ENCODE measurements at places on chromosomes 7 and 10.

GRCh38 chr7:73918926-73919693, 58.2 kb downstream of the TMEM270 start:
- DNase-seq = no peak

DNA sequence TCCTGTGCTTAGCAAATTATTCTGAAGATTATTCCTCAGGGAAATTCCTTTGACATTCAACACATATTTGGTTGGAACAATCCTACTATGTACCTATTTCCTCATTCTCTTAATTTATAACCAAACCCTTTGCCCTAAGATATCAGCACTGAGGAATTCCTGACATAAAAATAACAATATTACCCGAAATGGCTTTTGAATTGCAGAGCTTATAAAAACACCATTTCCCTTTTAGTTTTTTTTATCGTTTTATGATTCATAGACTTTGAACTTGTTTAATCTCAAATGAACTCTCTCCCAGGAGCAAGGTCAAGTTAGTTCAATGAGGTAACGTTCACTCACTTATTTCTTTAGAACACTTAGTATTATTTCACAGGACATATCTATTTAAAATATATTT, 7.7 kb upstream of the ABCB1 start:
- no peak for DNase-seq

DNA sequence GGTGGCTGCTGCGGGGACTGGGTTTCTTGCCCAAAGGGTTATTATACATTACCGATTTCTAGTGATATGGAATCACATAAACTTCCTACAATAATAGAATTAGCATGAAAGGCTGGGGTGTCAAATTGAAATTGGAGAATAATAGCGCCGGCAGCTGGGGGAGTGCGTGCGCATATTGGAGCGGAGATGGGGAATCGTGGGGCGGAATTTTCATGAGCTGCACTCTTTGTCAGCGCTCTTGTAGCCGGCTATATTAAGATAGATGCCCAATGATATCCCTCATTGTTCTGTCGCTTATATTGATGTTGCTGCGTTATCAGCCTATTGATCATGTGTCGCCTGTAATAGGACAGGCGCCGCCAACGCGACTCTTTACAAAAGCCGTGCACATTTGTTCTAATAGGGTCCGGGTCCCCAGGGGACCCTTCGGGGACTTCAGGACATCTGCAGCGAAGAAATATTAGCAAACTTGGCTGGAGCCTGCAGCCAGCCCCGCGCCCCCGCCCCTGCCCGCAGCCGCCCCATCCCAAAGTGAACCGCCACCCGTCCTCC, 5.1 kb downstream of the UNCX start:
- DNase-seq = no peak

DNA sequence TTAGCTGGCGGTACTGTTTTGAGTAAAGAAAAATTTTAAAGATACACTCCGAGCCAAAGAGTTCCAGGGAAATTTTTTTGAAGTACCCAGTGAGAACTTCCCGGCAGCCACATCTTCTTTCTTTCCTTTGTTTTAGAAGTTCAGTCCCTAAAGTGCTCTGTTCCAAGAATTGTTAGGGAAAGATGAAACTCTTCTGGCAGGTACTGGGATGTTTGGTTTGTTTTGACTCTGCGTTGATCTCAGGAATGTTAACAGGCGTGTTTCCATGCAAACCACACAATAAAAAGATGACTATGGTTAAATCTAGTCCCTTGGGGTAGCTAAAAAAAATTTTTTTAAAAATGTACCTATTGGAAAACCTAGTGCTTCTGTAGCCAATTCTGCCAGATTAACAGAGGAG, 224.7 kb upstream of the PHYHIPL start:
- no peak for DNase-seq

- DNase-seq = no peak
Observed at GRCh38 chr7:44280993-44281721, 44.2 kb downstream of the CAMK2B start.

DNA sequence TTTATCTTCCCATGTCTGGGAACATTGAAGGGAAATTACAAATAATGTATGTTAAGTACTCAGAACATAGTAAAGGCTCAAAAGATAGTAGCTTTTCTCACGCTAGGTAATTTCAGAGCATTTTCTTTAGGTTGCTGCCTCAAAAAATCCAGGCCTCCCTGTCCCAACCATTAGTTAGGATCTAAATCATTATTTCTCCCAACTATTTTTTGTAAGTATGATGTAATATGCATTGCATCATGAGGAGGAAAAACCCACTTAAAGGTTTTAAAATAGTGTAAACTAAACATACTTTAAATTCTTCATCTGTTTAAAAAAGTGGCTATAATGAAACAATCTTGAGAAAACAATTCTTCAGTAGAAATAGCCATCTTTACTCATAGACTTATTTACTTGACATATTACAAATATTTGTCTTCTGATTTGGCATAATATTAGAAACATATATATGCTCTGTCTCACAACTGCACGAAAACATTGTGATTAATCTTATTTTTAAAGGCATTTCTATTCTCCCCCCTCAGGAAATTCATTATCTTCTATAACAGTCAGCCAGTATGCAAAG, 329.3 kb downstream of the ELMO1 start:
- DNase-seq = no peak

DNA sequence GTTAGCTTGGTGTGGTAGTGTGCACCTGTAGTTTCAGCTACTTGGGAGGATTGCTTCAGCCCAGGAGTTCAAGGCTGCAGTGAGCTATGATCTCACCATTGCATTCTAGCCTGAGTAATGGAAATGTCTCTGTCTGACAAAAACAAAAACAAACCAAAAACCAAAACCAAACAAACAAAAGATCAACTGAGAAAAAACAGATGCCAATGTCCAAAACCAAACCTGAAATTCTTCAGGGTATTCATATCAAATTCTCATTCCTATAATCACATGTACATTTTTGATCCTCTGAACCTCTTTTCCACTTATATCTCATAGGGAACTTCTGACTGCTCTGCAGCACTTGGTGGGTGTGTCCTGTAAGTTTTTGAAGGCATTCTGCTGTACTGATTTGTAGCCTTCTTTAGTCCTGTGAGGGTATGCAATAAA, 87.0 kb downstream of the CDK6 start:
- no peak for DNase-seq

- DNase-seq = no peak
Observed at GRCh38 chr10:111082102-111082975, 5.5 kb downstream of the ADRA2A start.

GRCh38 chr7:42694894-42695507, 216.9 kb downstream of the C7orf25 start:
- no peak for DNase-seq

DNA sequence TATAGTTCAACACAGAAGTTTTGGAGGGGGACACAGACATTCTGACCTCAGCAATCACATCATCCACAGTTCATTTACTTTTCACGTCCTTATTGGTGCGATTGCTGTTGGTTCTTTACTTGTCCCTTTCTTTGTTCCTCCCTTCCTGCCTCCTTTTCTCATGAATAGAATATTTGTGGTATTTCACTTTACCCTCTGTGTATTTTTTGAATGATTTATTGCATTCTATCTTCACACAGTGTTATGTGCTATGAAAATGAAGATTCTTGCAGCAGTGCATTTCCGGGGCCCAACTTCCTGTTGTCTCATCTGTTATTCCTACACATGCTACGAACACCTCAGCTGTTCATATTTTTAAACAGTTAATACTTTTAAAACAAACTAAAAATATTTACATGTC, 179.6 kb downstream of the ZMYND11 start:
- no peak for DNase-seq

GRCh38 chr7:48366096-48366495, 194.8 kb downstream of the ABCA13 start:
- DNase-seq = no peak

GRCh38 chr7:92595281-92595680, 5.1 kb upstream of the FAM133B start:
- peak; percentile 57 for DNase-seq

DNA sequence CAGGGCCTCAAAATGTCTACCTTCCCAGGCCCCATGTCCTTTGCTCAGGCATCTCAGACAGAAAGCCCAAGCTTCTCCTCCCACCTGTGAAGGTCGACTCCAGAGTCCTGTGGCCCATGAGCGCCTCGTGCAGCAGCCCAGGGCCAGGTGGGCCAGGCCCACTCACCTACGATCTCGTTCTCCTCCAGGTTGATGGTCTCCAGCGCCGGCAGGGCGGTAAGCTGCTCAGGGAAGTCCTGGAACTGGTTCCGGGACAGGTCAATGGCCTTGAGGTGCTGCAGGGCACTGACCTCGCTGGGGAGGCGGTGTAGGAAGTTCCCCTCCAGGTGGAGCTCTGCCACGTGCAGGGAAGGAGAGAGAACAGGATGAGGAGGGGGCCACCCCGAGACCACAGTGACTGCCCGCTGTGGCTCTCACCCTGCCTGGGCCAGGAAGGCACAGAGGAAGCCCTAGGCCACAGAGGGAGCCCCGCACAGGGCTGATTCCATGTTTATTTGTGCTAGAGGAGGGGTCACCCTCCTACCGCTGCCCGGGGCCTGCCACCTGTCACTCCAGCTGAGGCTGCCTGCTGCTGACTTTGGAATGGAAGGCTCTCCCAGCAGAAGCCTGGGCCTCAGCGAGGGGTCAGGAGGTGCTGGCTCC, 40.0 kb upstream of the NPFFR1 start:
- no peak for DNase-seq

DNA sequence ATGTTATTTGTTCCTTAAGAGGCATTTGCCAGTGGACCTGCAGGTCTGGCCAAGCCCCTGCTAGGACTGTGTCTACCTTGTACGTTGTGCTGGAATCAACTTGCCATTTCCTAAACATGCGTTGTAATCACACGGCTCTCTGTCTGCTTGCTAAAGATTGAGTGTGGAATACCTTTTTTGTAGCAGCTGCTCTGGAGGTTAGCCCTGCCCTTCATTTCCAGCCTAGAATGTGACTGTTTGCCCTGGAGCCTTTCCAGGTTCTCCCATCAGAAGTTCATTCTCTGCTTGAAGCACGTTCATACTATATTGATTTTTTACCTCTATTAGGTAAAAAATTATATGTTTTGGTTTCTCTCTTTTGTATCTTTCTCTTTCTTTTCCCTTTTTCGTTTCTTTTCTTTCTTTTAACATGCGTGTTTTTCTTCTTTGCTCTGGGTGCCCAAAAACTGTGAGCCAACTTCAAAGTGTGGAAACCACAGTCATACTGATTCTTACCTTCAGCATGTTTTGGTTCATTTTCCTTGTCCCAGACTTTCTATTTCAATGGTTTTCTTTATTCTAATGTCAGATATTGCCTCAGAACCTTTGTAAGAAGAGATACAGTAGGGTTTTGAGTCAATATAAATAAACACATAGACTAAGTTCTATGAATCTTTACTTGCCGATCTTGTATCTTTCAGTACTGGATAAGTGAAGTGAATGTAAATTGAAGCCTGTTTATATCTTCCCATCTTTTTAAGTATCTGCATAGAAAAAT, 111.9 kb upstream of the RPA3 start:
- no peak for DNase-seq

DNA sequence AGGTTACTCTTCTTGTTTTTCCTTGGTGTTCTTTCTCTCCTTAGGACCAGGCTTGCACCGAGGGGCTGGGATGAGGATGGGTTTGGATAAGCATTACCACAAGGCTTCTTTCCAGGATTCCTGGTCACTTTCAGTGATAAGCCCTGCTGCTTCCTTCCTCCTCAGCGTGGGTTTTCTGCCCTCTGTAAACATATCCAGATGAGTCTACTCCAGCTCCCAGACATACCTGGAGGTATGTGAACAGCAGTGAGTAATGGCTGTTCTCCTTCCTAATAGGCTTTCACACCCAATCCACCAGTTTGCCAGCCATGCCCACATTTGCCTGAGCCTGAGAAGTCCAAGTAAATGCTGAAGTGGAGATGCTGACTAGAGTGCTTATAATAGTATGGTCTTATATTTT, 229.8 kb upstream of the YAE1 start:
- no peak for DNase-seq

DNA sequence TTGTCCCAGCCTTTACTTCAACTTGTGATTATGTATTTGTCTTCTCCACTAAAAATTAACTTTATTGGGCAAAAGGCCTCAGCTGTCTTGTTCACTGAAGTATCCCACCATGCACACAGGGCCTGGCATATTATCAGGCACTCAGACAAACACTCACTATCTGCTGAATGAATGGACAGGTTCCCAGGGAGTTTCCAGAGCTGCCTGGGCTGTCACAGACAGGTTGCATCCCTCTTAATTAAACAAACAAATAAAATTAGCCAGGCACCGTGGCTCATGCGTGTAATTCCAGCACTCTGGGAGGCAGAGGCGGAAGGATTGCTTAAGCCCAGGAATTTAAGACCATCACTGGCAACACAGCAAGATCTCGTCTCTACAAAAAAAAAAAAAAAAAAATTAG, 1.5 kb upstream of the TSPAN14 start:
- no peak for DNase-seq

DNA sequence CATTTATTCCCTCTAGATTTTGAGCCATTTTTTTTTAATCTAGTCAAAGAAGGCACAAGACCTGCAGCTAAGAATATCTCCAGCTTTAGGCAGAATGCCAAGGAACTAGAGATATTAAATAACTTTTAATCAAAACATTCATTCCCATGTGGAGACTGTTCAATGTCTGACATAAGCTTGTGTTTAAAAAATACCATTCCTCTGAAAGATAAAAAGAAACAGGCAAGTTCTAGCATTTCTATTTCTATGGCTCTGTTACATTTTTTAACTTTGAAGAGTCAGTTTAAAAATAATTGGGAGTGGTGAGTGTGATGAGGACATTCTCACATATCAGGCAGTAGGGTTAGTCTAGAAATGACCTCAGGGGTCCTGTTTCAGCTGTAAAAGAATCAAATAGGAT, 48.0 kb downstream of the RHOBTB1 start:
- no peak for DNase-seq

DNA sequence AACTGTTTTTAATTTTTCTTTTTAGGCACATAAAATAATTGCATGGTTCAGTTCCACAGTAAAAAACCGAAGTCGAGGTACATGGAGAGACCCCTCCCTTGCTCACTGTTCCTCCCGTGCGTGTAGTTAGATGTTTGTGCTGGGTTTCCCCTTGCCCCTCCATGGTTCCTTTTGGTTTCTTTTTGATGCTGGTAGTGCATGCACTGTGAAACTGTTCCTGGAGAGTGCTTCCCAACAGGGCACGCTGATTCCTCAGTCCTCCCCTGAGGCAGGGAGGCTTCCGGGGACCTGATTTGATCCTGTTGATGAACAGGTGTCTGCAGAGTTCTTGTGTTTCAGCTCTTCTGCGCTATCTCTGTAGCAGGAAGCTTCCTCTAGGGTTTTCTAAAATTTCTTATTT, 69.5 kb downstream of the ADCY1 start:
- no peak for DNase-seq

DNA sequence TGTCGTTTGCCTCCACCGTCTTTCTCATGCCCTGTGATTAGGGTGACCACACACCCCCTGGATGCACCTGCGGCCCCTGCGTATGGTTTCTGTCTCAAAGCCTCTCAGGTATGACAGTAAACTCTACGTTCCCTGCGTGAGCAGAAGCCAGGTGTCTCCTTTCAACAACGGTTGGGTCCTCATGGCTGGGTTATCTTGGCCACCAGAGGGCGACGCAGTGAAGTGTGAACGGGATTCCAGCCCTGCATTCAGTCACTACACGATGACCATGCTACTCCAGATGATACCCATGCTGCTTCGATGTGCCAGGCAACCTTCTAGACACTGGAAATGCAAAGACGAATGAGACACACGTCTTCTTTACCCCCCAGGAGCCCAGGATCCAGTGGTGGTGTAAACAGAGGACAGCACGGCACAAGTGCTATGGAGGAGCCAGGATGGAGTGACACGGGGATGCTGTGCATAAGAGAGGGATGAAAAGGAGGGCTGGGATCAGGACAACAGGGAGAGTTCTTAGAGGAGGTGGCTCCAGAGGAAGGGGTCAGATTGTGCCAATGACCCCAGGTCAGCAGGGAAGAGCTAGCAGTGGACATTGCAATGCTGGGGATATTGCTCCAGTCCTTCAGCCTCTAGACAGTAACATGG, 228.1 kb upstream of the PFKP start:
- DNase-seq = peak; percentile 47

- DNase-seq = no peak
Observed at GRCh38 chr7:4739528-4739992, 35.9 kb upstream of the AP5Z1 start.

All from RKO (cell line).